ENCODE measurements at places on chromosomes 3 and 15. TPM values are rescaled to one million over a fixed set of nuclear protein-coding genes. Genes with fewer than 3 reads are reported as not detected.

The C3orf85 gene
- not detected for total RNA-seq

The FSTL1 gene
- total RNA-seq: 178 TPM

The TKT gene
- total RNA-seq: 380 TPM

The MYL3 gene
- not detected for total RNA-seq

The SAMMSON gene
- total RNA-seq: not detected

The COLQ gene
- total RNA-seq: 1.5 TPM

The SYNPR gene
- not detected for total RNA-seq

Measured in PC-3 (cell line).